ENCODE measurements at places on chromosomes 16 and 17. TPM values are rescaled to one million over a fixed set of nuclear protein-coding genes. Genes with fewer than 3 reads are reported as not detected.

CRHR1 gene
- total RNA-seq: 0.41 TPM

PPP1R27 gene
- not detected for total RNA-seq

HOXB2 gene
- total RNA-seq: 60.9 TPM

PRAC2 gene
- not detected for total RNA-seq

NPIPA2 gene
- 10.1 TPM for total RNA-seq

FLYWCH2 gene
- total RNA-seq: 32.3 TPM

TPPP3 gene
- 4.7 TPM for total RNA-seq

RAC3 gene
- 75.0 TPM for total RNA-seq

IRX5 gene
- total RNA-seq: 12.7 TPM

HBQ1 gene
- total RNA-seq: 2.9 TPM

ABI3 gene
- 1.0 TPM for total RNA-seq

KCTD13 gene
- total RNA-seq: 25.2 TPM

CLEC10A gene
- total RNA-seq: not detected

KRTAP1-1 gene
- not detected for total RNA-seq

IL17C gene
- total RNA-seq: 0.23 TPM

TBC1D3E gene
- not detected for total RNA-seq

SLC16A13 gene
- 12.2 TPM for total RNA-seq

MRPL45 gene
- 47.5 TPM for total RNA-seq

CES5A gene
- total RNA-seq: not detected

Measured in neural crest cell (in vitro differentiated cells).